T-helper 22 cell (primary cell): ENCODE measurements at places on chromosomes 16 and 17.

DNA sequence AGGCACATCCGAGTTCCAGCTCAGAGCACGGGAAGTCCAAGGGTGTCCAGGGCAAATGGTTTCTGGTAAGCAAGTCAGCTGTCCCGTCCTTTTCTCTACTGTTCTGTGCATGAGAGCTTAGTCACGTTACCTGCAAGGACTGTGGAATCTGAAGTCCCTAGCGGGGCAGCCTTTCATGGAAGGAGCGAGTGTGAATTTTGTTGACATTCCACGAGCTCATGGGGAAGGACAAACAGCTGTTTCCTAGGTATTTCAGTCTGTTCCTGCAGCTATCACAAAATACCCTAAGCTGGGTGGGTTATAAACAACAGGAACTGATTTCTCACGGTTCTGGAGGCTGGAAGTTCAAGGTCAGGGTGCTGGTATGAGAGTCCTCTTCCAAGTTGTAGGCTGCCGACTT, 109.2 kb downstream of the SDR42E1 start:
- no peak for DNase-seq

- no peak for DNase-seq
Observed at GRCh38 chr16:79609861-79610260, 9.3 kb upstream of the MAF start.

DNA sequence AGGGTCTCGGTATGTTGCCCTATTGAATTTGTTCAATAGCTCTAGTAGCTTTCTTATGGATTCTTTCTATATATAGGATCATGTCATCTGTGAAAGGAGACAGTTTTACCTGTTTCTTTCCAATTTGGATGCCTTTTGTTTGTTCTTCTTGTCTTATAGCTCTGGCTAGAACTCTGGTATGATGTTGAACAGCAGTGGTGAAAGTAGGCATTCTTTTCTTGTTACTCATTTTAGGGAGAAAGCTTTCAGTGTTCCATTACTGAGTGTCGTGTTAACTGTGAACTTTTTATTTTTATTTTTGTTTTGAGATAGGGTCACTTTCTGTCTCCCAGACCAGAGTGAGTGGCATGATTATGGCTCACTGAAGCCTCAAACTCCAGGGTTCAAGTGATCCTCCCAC, 21.2 kb downstream of the EFCAB5 start:
- no peak for DNase-seq

GRCh38 chr17:65029605-65030336, 26.8 kb downstream of the GNA13 start:
- no peak for DNase-seq

DNA sequence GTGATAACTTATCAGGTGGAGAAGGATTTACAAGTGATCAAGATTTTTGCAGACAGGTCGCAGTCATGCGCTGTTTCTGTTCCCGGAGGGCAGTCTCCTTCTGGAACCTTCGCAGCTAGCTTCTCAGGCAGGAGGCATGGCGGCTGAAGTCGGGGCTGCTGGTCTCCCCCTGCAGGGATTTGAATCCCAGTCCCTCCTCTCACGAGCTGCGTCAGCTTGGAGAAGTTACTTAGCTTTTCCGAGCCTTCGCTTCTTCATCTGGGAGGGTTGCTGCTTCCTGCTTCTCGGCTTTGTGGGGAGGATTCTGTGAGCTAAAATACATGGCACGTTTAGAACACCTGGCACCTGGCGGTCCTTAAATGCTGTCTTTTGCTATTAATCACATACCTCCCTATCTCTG, 287.8 kb upstream of the FOXF1 start:
- no peak for DNase-seq
